ENCODE measurements at places on chromosomes 4 and X.
A peak's percentile ranks its signal among the peaks of the same experiment; 100 is the strongest.

DNA sequence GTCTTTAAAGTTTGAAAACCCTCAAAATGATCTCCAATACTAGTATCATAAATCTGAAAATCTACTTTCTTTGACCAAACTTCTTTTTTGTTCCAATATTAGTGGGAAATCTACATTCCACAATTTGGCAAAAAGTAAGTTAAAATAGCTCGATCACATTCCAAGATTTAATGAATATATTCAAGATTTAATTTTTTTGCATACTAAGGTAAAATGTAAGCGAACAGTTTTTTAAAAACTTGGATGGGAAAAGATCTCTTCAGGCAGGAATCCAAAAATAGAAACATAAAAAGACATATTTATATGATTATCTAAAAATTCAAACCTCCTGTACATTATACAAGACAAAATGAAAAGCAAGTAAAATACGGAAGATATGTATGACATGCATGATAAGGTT lies 31.2 kb downstream of the CNOT6L start:
- DNase-seq, result no peak

- peak; percentile 85 for DNase-seq
Measured at GRCh38 chrX:48737213-48737938, 24.2 kb upstream of the GLOD5 start.

- no peak for DNase-seq
Measured at GRCh38 chrX:6930307-6930849, 217.1 kb upstream of the STS start.

DNA sequence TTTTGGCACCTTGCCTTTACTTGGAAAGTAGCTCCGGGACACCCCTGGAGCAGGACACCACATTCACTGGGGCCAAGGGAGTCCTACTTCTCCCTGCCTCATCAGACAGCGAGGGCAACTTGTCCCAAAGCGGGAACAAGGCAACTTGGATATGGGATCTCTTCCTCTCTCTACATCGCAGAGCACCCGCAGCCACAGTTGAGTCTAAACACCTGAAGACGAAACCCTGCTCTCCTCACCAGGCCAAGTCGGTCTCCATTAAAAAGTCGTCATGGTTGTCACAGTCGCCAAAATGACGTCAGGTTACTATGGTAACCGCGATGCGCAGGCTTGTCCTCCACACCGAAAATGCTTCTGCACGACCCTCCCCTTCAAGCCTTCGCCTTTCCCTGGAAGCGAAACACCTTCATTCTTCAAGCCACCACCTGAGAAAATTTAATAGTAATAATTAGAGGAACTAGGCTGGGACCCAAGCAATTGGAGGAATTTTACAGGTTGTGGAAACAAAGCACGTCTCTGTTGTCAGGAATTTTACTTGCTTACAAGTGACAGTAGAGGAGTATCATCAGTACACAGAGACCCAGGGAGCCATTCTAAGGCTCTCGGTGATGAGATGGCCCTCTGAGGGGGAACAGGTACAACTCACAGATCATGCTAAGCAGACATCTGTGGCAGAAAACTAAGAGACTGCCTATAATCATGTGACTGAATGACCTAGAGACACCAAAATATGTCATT lies 30.5 kb upstream of the TCEAL4 start:
- DNase-seq, result peak; percentile 49

DNA sequence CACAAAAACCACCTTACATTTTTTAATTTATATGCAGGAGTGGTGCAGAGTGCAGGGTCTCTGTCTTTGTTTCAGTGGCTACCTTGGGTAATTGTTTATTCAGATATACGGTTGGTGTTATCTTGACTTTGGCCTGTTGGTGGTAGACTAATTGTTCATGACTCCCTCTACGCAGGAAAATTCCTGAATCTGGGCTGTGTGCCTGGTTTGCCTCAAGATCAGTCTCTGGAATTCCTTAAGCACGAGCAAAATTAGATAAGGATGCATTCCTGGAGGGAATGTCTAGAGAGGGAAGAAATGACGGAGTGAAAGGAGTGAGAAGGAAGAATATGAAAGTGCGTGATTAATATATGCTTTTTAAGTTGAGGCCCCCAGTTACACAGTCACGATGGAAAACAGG lies 576.9 kb upstream of the PCDH10 start:
- DNase-seq, result no peak

GRCh38 chr4:16056681-16057385 lies 27.0 kb downstream of the PROM1 start:
- DNase-seq, result no peak

- no peak for DNase-seq
Measured at GRCh38 chrX:24020306-24020876, 6.6 kb downstream of the KLHL15 start.

GRCh38 chrX:7580127-7580526 lies 262.8 kb upstream of the VCX start:
- no peak for DNase-seq

GRCh38 chr4:172995161-172995560 lies 173.4 kb upstream of the GALNT7 start:
- DNase-seq, result no peak

- no peak for DNase-seq
Measured at GRCh38 chr4:56220261-56220660, 167.0 kb downstream of the AASDH start.

- no peak for DNase-seq
Measured at GRCh38 chr4:154686838-154687237, 57.0 kb upstream of the LRAT start.

GRCh38 chr4:113566015-113566795 lies 195.3 kb downstream of the CAMK2D start:
- DNase-seq, result no peak

DNA sequence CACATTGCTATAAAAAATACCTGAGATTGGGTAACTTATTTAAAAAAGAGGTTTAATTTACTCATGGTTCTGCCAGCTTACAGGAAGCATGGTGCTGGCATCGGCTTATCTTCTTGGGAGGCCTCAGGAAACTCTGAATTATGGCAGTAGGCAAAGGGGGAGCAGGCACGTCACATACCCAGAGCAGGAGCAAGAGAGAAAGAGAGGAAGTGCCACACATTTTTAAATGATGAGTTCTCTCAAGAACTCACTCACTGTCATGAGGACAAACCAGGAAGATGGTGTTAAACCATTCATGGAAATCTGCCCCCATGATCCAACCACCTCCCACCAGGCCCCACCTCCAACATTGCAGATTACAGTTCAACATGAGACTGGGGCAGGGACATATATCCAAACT lies 10.0 kb upstream of the AFF1 start:
- no peak for DNase-seq

GRCh38 chr4:98444371-98444770 lies 183.2 kb downstream of the RAP1GDS1 start:
- no peak for DNase-seq

GRCh38 chr4:37862961-37863360 lies 27.9 kb upstream of the TBC1D1 start:
- DNase-seq, result no peak

DNA sequence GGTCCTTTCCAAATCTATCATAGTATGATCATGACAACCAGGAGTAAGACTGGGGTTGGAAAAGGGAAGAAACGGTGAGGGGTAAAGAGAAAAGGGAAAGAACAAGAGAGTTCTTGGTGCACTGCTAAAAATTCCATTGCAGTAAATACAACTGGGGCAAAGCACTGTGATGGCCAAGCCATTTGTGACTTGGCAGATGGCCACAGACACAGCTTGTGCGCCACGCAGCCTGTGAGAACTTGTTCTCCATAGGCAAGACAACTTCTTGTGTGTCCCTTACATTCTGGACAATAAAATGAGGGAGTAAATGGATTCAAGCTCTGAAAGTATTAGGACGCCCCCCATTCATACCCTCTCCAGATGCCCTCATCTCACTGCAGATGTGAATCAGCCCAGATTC lies 10.9 kb downstream of the MFAP3L start:
- DNase-seq, result no peak

GRCh38 chr4:145614233-145614610 lies 5.0 kb upstream of the MMAA start:
- no peak for DNase-seq

DNA sequence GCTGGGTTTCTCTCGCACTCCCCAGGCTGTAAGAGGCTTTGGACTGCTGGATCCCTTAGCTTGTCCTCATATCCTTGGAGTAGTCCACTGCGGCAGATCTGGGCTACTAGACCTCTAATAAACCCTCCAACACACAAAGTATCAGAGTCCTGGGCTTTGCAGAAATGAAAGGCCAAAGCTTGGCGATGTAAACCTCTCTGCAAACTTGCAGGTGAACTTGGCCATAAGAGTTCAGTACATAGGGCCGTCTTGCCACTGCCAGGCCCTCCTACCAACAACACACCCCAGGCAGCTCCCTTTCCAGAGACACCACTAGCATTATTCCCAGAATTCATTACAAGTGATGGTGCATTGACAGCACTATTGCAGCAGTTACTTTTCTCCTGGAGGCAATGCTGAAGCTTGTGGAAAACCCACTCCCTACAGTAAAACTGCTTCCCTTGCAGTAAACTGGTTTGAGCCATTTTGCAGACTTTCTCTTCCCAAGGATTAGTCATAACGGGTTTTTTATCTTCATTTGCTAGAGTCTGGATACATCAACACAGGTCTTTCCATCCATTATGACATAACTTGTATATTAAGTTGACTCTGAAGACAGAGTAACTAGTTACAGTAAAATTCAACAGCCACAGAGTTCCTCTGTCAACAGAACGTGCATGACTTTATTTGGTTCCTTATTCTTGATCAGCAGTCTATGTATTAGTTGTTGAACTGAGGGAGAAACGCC lies 2.4 kb downstream of the ANKRD50 start:
- DNase-seq, result no peak

- DNase-seq, result no peak
Measured at GRCh38 chrX:124414281-124414680, 67.9 kb downstream of the SH2D1A start.

GRCh38 chr4:112876316-112876715 lies 173.1 kb upstream of the ANK2 start:
- DNase-seq, result no peak

GRCh38 chr4:55819634-55820033 lies at the start of gene EXOC1L:
Gene EXOC1L, plus strand, starts transcription at chr4:55819790. Its CDS starts 237 bp downstream, at chr4:55820027.
- no peak for DNase-seq

- DNase-seq, result no peak
Measured at GRCh38 chr4:164109503-164109902, 615.0 kb downstream of the TMA16 start.

- DNase-seq, result no peak
Measured at GRCh38 chr4:140297221-140297570, 76.2 kb upstream of the SCOC start.

- DNase-seq, result no peak
Measured at GRCh38 chr4:165150545-165150944, 37.9 kb upstream of the TMEM192 start.

DNA sequence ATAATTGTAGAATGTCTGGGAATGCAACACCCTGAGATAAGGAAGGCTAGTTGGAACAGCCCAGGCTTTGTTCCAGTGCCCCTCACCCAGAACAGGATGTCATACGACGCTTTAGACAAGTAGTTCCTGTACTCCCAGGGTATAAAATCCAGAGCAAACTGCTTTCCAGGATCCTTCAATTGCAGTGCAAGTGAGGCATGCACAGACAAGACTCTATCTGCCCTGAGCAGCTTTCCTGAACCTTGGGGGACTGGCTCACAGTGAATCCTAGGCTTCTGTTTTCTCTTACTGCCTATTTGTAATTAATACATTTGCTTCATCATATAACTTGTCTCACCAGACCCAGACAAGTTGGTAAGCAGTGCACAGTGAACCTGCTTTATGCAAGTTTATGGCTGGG lies 48.4 kb upstream of the IL9R start:
- DNase-seq, result no peak

- no peak for DNase-seq
Measured at GRCh38 chr4:81757691-81758090, 286.0 kb upstream of the RASGEF1B start.

- DNase-seq, result no peak
Measured at GRCh38 chr4:77454858-77455257, 150.8 kb upstream of the CXCL13 start.

- DNase-seq, result no peak
Measured at GRCh38 chrX:147920161-147920666, 8.5 kb downstream of the FMR1 start.

- DNase-seq, result peak; percentile 36
Measured at GRCh38 chr4:146243141-146243882, 29.0 kb downstream of the REELD1 start.

DNA sequence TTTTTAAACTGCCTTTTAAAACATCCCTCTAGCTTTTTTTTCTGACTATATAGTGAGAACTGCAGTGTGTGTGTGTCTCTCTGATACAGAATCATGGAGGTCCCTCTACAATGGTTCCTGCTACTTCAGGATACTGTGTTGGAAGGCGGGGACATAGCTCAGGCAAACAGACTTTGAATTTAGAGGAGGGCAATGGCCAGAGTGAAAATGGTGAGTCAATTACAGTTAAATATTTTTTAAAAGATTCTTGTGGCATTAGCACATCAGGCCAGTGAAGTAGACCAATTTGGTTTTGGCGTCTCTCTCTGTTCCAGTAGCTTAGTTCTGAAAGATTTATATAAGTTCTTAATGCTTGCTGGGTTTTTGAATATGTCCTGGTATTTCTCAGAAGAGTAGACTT lies 47.1 kb downstream of the ALG13 start:
- no peak for DNase-seq

DNA sequence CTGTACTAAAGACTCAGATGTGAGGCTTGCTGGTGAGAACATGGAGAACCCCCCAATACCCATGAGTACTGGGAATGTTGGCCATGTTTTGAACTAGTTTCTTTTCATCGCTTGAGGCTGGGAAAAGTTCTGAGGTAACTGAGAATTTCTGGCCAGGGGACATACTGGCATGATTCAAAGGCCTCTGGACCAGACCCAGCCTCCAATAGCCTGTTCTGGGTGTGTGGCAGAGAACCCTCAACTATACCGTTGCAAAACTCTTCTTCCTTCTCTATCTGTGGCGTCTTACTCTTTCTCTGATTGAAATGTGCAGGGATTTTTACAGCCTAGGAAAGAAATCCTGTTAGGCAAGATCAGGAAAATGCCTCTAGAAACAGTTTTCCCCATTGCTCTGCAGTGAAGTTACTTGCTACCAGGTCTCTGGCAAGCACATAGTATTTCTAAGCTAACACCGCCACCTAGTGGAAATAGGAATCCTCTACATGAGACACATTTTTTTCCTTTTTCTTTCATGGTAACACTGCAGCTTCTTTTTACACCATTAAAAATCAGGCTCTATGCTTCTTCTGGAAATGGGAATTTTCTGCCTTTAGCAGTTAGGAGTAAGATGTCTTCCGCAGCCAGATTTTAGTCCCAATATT lies 170.7 kb upstream of the ZCCHC13 start:
- no peak for DNase-seq

DNA sequence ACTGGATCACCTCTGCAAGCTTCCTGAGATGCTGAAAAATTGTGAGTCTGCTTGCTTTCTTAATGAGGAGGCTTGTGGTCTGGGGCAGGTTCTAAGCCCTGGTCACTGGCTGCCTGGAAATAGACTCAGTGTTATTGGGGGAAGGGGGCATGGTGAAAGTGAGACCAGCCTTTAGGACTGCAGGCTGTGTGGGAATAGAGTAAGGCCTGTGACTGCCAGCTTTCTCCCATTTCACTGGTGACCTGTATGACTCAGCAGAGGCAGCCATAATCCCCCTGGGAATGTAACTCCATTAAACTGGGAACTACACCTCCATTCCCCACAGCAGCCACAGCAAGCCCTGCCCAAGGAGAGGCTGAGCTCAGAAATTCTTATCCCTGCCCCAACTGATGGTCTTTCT lies 55.9 kb upstream of the IL15 start:
- DNase-seq, result no peak
